ENCODE measurements at places on chromosomes 5 and 9.

GRCh38 chr5:127849891-127850290 is 146.7 kb downstream of the CCDC192 start:
- DNase-seq, result no peak

GRCh38 chr9:135220601-135221575 is 133.4 kb downstream of the OLFM1 start:
- DNase-seq, result no peak

DNA sequence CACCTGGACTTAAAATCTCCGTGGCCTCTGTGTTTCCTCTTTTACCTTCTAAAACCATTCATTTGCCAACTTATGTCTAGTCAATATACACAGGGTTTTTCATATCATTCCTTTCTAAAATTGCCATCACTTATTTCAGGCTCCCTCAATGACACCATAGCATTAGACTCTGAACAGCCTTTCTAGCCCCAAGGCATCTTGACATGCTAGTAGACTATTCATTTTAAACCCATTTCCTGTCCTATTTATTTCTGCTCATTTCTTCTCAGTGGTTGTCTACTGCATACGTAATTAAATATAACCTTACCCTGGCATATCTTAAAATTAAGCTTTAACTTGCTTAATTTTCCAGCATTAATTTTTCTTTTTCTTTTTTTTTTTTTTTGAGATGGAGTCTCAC is 83.2 kb downstream of the PHAX start:
- no peak for DNase-seq

GRCh38 chr9:73132034-73132776 is 19.5 kb upstream of the ANXA1 start:
- DNase-seq, result peak; percentile 42

DNA sequence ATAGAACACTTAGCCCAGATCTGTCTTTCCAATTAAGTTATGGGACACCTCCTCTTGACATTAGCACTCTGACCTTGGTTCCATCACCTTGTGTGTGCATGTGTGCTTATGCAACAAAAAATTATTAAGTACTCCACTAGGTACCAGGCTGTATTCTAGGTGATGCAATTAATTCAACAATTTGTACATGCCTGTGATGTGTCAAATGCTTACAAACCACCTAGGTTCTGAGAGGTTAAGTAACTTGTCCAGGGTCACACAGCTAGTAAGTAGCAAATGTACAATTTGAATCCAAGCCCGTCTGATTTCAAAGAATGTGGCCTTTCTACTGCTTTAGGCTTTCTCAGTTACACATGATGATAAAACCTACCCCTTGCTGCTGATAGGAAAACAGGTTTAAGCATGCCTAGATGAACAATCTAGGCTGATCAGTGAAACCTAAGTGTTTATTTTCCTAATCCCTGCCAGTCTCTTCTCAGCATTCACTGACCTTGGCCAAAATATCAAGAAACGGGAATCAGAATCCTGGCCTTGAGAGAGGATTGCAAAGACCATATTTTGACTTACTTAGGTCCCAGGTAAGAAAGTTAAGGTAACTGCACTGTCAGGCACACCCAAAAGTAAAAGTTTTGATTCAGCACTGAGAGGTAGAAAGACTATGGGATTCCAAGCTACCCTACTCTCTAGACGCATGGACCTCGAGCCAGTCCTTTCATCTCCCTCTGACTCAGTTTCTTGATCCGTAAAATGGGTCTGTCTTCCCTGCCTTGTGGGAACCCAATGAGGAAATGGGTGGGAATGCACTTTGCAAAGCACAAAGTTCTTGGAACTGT is 1.0 kb downstream of the TBC1D2 start:
- DNase-seq, result no peak

- DNase-seq, result no peak
Measured at GRCh38 chr5:135930949-135931295, 23.9 kb downstream of the LECT2 start.

DNA sequence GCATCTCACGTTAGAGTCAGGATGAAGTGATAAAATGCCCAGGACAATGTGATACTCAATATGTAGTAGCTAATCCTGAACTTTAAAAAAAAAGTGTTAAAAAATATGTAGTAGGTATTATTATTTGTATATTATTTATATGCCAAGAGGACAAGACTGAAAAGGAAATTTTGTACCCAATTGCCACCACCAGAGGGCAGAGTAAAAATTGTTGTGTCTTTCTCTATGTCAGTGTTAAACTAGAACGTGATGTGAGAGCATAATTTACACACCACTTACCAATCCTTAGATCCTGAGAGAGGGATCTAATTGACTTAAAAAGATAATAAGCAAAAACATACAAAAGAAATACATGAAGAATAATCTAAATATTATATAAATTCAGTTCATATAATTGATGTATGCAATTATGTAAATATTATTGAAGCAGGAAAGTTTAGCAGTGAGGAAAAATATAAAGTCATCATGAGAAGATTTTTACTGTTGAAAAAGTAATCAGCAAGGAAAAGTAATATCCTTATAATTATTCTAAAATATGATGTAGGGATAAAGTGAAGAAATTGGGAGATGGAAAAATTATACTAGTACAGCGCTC is 288.9 kb downstream of the RAB3C start:
- no peak for DNase-seq
